ENCODE measurements at places on chromosomes 4 and X.

DNA sequence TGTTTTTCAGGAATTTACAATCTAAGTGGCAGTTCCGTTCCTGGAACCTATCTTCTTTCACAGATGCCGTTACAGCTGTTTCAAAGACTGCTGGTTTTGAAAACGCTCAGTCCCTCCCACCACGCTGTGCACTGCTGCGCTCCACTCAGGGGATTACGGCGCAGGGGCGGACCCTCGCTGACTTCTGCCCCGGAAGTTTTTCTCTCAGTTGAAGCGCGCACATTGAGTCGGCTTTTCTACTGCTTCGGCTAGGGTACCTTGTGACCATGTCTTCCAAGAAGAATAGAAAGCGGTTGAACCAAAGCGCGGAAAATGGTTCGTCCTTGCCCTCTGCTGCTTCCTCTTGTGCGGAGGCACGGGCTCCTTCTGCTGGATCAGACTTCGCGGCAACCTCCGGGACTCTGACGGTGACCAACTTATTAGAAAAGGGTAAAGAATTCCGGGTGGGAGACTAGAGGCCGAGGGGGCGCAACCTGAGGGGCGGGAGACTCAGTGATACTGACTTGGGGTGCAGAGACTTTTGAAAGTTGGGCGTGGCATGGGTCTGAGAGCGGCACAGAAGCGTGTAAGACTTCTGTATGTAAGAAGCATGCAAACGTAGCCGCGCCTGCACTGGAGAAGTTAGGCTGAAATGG, 597 bp upstream of the NUDT6 start:
- peak; percentile 85 for DNase-seq

- no peak for DNase-seq
Measured at GRCh38 chrX:102658556-102658955, 7.3 kb downstream of the GPRASP1 start.

- peak; percentile 70 for DNase-seq
Measured at GRCh38 chrX:75155827-75156525, at the start of gene ABCB7. Gene ABCB7, minus strand, starts transcription at chrX:75156283. Its CDS starts 11 bp downstream, at chrX:75156272.

DNA sequence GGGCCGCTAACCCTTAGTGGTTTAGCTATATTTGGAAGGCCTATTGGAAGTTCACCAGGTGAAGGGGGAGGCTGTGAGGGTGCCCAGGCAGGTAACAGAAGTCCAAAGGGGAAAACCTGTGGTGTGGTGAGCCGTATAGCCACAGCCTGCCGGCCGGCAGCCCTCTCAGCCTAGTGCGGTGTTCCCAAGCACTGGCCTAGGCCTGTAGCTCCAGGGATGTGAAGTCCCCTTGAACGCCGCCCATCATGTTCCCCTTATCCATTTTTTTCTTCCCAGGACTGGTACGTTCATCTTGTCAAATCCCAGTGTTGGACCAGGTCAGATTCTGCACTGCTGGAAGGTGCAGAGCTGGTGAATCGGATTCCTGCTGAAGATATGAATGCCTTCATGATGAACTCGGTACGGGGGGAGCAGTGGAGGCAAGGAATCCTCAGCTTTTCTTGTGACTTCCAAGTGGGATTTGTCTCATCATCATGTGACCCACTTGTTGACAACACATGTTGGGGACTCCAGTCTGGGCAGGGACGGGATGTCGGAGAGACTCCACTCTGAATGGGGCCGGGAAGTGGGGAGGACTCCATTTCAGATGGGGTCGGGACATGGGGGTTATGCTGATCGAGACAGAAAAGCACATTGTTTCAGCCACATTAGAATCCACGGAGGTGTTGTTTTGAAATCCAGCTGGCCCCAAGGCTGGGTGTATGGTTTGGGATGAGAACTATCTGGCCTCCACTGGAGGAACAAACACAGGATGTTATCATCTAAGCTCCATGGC, 39.2 kb upstream of the MSANTD1 start:
- DNase-seq, result no peak

DNA sequence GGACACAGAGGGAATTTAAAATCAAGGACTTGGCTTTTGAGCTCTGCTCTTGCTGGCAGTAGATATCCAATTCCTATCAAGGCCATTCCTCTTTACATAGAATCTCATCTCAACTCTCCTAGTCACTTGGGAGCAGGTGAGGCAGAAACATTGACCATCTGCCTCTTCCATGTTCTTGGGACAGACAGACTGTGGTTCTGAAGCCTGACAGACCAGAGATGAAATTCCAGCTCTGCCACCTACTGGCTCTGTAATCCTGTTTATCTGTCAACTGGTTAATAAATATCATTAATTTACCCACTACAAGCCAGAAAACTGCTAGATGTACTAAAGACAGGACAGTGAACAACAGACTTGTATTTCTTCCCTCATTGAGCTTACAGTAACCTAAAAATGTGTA, 300.8 kb downstream of the ADGRL3 start:
- no peak for DNase-seq

GRCh38 chr4:160709546-160709945, 1454.3 kb downstream of the FSTL5 start:
- no peak for DNase-seq

GRCh38 chr4:67054896-67055295, 490.4 kb downstream of the CENPC start:
- no peak for DNase-seq

DNA sequence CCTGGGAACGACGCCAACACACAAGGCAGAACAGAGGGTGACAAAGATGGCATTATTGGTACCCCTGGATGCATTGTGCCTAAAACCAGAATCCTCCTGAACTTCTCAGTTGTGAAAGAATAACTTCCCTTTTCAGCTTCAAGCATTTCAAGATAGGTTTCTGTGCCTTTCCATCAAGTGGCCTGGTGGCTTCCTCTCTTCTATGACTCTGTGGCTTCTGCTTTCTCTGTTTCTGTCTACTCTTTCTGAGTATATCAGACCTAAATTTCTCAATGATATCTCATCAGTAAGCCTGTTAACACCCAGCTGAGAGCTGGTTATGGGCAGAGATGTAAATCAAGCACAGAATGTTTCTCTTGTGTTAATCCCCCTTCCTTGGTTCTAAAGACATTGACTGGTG, 21.4 kb upstream of the FAM9B start:
- no peak for DNase-seq

DNA sequence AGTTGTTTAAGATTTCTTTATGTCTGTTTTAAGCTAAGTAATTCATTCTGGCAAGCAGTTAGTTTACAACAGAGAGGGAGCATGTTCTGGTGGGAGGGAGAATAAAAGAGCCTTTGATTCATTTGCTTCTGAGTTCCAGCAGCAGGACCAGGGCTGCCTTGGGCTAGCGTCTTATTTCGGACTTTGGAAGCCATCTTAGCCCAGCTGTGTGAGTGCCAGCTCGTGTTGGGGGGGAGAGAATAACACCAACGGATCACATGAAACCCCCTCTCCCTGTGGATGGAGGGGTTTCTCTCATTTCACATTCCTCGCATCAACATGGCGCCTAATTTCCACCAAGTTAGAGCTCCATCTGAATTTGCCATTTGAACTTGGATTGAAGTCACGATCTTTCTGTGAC, 7.4 kb downstream of the GAB1 start:
- no peak for DNase-seq

- DNase-seq, result peak; percentile 96
Measured at GRCh38 chr4:15681372-15682241, at the start of gene FAM200B. Gene FAM200B, plus strand, starts transcription at chr4:15681827. Its CDS starts 5,151 bp downstream, at chr4:15686978.

DNA sequence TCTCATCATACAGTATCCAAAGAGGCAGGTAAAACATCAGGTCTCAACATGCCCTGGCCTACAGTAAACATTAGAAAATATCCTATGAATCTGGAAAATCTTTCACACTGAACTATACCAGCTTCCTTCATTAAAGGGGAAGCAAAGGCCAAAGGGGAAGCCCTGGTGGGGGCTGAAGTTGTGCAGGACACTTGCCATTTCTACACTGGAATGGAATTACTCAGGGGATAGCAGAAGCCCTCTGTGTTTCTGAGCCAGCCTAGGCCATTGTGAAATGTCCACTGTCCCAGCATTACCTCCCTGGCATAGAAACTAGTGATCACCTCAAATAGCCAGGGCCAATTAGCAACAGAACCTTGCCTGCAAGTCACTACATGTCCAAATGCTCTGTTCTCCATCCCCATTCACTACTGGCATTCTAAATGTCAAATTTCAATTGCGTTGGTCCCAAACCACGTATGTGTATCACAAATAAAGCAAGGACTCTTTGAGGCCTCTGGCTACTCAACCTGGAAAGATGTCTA, 429.9 kb downstream of the AFF2 start:
- DNase-seq, result no peak

- DNase-seq, result peak; percentile 16
Measured at GRCh38 chrX:41921492-41922430, 1.6 kb downstream of the CASK start.

DNA sequence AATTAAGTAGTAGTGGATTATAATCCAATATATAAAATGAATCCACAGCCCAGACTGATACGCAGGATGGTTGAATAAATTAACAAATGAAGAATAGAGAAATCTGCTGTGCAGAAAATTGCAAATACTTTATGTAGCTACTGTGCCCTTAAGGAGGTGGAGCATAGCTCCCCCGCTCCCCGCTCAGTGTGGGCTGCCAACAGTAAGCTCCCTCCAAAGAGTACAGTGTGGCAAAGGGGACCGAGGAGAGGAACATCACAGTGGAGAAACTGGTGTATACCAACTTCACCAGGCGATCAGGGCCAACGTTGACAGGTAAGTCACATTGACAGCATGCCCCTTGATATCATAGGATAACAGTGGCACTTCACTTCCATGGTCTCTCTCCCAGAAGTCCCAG, 57.9 kb upstream of the CLDN34 start:
- no peak for DNase-seq

- DNase-seq, result no peak
Measured at GRCh38 chr4:10078481-10079233, 37.9 kb downstream of the WDR1 start.

GRCh38 chr4:1172971-1173757, 781 bp upstream of the SPON2 start:
- no peak for DNase-seq

GRCh38 chr4:181896614-181897013, 346.6 kb upstream of the TENM3 start:
- DNase-seq, result no peak

- no peak for DNase-seq
Measured at GRCh38 chrX:96715481-96715880, 30.8 kb downstream of the DIAPH2 start.

DNA sequence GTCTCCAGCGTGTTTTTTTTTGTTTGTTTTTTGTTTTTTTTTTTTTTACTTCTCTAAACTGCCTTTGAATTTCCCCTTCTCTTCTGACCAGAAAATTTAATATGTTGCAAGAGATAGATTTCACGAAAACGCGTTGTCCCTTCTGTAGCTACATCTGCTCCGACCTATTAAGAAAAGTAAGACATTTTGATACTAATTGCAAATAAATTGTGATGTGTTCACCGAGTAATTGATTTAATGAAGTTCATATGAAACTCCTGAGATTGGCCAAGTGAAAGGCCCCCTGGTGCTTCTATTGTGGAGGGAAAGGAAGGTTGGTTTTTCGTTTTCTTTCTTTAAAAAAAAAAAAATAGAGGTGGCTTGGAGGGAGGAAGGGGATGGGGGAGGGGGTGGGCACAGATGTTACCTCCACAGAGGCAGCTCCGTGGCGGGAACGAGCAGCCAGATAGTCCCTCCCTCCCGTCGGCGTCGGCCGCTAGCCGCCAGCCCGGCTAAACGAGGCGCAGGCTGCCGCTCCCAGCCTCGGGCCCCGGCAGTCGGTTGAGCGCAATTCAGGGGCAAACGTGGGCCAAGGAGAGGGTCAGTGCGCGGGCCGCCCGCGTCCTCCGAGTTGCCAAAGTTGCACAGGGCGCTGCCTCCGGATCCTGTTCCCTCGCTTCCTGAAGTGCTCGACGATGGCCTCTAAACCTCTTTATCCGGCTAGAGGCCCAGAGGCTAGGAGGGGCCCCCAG, 139.1 kb upstream of the ZIC3 start:
- DNase-seq, result no peak

- DNase-seq, result no peak
Measured at GRCh38 chrX:5640071-5640470, 588.6 kb downstream of the NLGN4X start.

- no peak for DNase-seq
Measured at GRCh38 chr4:118821590-118822293, 14.2 kb downstream of the SEC24D start.

GRCh38 chr4:101201421-101201820, 145.9 kb downstream of the PPP3CA start:
- DNase-seq, result no peak

DNA sequence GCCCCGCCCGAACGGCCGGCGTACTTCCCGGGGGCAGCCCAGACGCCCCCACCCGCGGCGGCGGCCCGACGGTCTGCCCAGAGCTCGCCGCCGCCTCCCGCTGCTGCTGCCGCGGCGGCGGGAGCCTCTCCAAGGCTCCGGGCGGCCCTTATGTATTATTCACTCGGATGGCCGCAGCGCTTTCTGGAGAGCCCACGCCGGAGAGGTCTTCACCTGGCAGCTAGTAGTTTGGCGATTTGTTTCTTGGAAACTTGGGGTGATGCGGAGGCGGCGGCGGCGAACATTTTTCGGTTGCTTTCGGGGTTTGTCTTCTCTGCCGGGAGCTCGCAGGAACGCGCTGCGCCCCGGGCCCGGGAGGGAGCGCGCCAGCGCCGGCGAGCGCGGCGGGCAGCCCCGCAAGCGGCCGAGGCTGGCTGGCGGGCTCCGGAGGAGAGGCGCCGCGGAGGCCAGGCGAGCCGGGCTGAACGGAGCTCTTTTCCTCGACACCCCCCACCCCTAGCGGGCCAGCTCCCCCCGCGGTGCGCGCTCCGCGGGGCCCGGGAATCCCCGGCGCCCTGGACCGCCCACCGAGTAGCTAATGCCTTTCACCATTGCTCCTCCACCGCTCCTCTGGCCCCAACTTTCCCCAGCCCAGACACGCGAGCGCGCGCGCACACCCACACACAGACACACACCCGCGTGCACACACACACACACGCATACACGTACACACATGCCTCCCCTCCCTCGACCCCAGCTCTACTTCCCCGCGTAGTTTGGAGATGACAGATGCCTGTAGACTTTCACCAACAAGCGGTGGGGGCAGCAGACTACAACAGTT, 113.5 kb downstream of the DHX15 start:
- peak; percentile 47 for DNase-seq

DNA sequence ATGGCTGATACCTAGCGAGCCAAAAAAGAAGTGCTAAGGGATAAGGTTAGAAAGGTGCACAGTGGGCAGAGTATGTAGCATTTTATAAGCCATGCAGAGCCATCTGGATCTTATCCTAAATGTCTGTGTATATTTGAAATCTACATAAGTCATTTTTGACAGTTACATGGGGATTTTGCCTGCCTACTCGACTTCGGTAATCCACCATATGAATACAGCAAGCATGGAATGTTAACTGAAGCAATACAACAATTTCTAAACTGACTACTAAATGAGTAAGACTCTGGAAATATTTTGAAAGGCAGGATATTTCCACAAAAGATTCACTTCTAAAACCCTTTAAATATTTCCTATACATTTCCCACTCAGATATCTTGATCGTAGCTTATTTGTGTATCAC, 122.5 kb downstream of the KCNIP4 start:
- DNase-seq, result no peak

DNA sequence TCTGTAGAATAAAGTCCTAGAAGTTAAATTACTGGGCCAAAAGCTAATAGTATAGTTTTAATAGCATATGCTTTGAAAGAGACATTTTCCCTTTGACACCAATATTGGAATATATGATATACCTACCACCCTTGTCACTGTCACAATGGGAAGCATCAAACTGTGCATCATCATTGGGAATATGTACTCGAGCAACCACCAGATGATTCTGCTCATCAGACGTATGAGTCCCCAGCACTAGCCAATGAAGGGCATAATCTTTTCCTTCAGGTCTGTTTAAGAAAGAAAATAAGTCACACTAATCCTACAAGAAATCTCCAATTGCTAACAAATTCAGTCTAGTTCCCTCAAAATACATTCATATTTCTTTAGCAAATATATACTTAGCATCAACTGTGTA, 7.3 kb downstream of the RBBP7 start:
- no peak for DNase-seq

- DNase-seq, result no peak
Measured at GRCh38 chr4:98508829-98509598, 149.4 kb downstream of the TSPAN5 start.

Data from GM06990 (cell line).